ENCODE measurements at places on chromosomes 1 and 21.

DNA sequence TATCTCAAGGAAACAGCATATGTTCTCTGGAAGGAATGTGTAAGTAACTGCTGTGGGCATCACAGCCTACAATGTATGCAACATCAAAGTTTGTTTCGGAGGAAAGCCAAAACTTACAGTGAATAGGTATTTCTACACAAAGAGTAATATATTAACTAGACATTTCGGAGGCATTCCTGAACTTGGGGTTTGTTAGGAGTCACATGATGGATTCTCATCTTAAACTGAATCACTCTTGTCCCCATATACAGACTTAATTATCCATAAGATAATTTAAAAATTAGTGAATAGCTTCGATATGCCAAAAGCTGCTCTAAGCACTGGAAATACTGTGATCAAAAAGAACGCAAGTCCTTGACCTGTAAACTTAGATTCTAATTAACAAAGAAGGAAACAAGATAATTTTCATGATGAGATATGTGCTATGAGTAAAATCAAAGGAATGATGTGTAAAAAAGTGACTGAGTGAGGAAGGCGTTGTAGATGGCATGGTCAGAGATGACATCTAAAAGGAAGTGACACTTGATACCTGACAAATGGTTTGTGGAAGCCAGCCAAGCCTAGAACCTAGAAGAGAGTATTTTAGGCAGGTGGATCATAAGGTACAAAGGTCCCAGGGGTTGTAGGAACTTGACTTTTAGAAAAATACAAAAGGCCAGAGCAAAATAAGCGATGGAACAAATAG, 273.1 kb downstream of the MRPL39 start:
- no peak for DNase-seq

DNA sequence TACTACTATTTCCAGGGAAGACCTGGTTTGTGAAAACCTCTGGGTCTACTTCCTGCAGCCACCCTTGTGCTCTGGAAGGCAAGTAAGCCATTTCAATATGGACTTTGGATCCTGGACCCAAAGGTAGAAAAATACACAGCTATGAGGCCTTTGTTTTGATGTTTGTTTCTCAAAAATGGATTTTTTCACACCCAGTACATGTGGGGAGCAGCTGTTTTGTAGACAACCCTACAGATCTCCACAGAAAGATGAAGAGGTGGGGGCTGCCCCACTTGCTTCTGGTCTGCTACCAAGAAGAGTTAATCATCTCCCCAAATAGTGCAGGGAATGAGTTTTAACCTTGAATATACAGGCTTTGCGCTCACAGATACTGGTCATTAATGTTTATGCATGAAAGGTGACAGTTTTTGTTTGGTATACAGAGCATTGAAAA, 29.2 kb downstream of the ZNF281 start:
- no peak for DNase-seq

GRCh38 chr1:2098839-2099785, 48.9 kb downstream of the PRKCZ start:
- no peak for DNase-seq

- no peak for DNase-seq
These were observed 16.2 kb downstream of the PROX1 start for GRCh38 chr1:214004014-214004413.

GRCh38 chr1:1421147-1421906, at the start of gene ANKRD65:
Gene ANKRD65, minus strand, starts transcription at chr1:1421276. Its CDS starts 271 bp downstream, at chr1:1421005.
- no peak for DNase-seq

- DNase-seq, result no peak
These were observed 1.6 kb downstream of the COLGALT2 start for GRCh38 chr1:184035719-184036516.

GRCh38 chr21:38852278-38852677, 46.5 kb downstream of the ETS2 start:
- DNase-seq, result no peak

- peak; percentile 26 for DNase-seq
These were observed 8.1 kb downstream of the NIBAN1 start for GRCh38 chr1:184965944-184966860.

DNA sequence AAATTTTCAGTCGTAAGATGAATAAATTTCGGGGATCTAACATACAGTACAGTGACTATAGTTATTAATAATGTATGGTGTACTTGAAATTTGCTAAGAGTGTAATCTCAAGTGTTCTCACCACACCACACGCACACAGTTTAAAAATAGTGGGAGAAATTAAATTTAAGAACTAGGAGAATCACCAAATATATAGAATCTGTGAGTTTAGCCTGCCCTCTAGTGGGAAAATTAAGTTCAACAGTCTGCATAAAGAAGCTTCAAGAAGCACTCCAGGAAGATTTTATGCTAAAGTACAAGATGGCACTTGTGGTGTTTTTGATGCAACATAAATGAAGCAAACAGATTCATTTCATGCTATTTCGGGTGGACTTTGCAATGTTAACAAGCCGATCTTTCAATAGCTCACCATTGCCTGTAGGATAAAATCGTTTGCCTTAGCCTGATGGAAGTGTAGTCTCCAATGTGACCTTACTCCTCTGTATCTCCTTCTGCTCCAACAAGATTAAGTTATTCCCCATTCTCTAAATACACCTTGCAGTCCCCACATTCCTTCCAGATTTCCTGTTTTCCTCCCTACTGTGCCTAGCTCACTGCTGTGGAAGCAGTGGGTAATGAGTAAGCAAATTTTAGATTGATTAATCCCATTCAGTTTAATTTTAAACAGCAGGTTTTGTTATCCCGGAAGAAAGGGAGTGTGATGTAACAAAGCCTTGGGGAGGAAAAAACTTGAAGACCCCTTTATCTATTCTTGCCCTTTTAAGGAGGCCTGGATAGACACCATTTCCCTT, 8.7 kb upstream of the PIK3C2B start:
- peak; percentile 58 for DNase-seq

DNA sequence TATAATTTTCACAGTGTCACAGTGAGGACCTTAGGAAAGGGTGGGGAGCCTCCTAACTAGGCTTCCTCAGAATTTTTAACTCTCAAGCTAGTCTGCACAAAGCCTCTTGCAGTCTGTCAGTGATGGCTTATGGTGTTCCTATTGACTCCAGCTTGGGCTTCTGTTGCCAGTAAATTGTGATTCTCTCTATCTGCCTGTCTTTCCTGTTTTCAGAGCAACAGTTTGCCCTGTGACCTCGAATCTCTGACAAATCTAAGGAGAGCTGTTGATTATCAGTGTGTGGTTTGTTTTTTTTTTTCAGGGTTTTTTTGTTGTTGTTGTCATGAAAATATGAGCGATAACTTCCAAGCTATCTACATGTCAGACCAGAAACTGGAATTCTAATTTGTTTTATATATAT, 423.2 kb upstream of the B3GALT2 start:
- no peak for DNase-seq

GRCh38 chr1:14421977-14422609, 176.4 kb upstream of the KAZN start:
- no peak for DNase-seq

GRCh38 chr1:24286246-24287010, 32.7 kb upstream of the GRHL3 start:
- DNase-seq, result no peak

- DNase-seq, result no peak
These were observed 64.9 kb downstream of the RUNX3 start for GRCh38 chr1:24865168-24865567.

- DNase-seq, result no peak
These were observed 39.6 kb upstream of the EDN2 start for GRCh38 chr1:41523949-41524675.

DNA sequence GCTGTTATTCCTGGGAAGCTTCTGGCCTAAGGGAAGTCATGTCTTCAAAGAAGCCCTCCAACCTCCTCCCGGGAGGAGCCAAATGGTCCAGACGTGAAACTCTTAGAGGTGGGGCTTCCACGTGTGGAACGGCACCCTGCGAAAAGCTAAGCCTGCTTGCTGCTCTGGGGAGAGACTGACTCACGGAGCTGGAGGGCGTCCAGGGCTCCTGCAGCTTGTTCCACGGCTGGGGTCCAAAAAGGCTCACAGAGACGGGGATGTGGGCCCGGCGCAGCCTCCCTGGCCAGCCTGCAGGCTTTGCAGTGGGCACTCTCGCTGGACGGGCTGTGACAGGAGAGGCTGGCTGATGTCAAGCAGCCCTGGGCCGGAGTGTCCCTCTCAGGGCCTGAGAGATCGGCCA, 105.1 kb downstream of the COLGALT2 start:
- peak; percentile 80 for DNase-seq

DNA sequence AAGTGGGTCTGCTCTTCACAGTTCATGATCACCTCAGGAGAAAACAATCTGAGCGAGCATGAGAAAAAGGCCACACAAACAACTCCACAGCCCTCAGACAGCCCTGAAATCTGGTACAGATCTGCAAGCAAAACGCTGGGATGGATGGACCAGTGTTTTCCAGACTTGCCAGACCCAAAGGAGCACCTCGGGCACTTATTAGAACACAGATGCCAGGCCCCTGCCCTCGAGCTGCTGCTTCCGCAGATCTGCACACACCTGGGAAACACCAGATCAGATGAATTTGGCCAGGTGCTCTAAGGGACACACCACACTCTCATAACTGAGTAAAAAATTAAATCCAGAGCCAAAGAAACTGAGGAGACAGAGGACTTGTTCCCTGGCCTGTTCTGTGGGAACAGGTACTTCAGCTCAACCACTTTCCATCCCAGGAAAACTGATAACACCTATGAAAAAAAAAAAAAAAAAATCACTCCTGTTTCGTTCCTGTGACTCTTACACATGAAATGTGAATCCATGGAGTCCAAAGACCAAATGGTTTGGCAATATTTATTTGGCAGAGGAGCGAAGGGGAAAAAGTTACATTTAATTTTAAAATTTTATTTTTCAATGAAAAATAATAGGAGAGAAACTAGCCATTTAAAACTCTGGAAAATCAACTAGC, 202.9 kb upstream of the ESRRG start:
- DNase-seq, result no peak

DNA sequence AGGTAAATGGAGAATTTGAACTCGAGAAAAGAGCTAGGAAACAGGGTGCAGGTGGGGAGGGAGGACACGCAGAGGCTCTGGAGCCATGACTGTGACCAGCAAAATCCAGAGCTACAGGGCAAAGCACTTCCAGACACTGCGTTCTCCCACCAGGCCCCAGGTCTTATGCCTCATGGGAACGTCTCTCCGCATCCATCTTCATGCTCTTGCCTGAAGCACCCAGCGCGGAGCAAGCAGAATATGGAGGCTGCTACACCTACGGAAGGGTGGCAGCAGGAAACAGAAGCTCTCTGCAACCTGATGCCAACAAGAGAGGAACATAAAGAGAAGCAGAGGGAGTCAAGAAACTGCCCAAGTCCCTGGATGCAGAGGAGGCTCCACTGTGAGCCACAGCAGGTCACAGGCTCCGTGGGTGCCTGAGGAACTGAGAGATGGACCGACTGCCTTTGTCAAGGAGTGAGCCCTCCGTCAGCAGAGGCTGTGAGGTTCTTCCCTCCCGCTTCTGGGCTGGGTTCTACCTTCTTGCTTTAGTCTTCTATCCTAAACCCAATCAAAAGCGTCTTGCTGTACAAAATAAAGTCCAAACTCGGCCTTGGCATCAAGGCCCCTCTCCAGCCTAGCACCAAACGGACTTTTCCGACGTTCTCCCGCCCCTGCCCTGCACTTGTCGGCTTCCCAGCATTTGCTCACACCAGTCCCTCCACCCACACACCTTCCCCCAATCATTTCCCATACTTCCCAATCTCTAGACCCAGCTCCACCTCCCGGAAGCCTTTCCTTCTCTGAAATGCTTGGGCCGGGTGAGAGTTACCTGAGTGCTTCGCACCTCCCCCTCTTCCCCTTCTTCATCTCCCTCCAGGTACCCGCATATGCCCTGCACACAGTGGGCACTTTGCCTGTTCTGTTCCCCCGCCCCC, 930 bp downstream of the DHCR24 start:
- no peak for DNase-seq

DNA sequence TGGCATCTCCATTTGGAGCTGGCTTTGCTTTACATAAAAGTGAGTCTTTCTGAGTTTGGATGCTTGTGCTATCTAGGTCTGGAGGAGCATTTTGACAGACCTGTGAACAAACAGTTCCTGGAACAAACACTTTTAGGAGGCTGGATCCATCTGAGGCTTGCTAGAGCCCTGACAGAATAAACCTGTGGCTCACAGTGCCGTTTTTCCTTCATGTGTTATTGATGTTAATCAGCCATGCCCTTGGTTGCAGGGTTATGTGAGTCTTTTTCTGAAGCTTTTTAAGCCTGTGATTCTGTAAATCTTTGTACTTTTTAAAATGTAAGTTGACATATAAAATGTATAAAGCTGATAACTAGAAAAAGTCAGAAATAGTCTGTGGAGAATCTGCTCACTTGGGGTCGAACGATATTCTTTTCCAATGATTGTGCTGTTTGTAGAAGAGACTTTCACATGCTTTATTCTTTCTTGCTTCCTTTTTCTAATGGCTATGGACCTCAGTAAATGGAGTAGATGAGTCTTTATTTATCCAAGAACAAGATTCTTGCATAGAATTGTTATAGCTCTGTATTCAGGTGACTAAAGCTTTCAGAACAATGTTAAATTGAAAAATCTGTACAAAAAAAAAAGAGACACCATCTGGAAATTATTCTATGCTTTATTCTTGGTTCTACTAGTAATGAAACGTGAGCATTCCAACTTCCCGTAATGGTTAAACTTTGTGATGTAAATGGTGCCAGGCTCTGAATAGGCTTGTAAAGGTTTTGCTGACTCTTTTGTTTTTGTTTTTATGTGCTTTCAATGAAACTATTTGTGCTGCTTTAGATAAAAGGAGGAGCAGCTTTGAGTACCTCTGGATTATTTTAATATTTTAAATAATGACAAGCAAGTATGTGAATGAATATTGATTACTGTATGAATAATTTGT, 53.7 kb downstream of the CACHD1 start:
- no peak for DNase-seq

GRCh38 chr1:156938813-156939212, 18.4 kb downstream of the LRRC71 start:
- no peak for DNase-seq

DNA sequence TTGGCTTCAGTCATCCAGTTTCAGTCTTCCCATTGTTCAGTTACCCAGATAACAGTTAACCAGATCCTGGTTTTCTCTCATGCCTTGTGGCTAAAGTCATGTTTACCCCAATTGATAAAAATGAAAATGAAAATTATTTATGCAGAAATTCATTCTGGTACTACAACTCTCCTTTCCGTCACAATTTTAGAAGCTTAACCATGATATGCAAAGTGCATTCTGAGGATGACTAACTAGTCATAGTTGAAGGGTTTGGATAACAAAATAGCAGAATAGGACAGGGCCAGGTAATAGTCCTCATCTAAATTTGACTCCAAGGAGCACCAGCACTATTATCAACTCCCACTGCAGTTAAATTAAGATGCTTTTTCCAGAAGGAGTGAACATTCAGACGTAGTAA, 94.7 kb downstream of the NTMT2 start:
- DNase-seq, result no peak

DNA sequence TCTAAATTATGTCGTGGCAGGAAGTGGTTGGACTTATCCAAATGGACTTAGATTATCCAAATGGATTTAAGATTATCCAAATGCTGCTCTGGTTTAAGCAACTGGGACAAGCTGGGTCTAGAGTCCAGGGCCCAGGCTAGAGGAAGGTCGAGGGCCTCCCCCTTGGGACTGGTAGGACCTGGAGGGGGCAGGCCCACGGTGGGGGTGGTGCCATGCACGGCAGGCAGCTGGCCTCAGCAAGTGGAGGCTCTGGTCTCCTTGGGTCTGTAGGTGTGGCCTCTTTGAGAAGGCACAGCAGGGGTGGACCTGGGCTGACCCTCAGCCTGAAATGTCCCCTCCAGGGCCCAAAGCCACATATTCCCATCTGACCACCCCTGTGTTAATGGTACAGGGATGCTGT, 29.8 kb downstream of the PADI6 start:
- no peak for DNase-seq

GRCh38 chr1:246404078-246404477, 103.0 kb downstream of the SMYD3 start:
- DNase-seq, result peak; percentile 30
